ENCODE measurements at places on chromosomes 7 and 10. TPM values are rescaled to one million over a fixed set of nuclear protein-coding genes. Genes with fewer than 3 reads are reported as not detected.

The ADAMTS14 gene
- not detected for total RNA-seq

GRCh38 chr7:152553671-152554317, 118.0 kb upstream of the KMT2C start:
- DNase-seq, result no peak

The ADRA2A gene
- total RNA-seq, result not detected

DNA sequence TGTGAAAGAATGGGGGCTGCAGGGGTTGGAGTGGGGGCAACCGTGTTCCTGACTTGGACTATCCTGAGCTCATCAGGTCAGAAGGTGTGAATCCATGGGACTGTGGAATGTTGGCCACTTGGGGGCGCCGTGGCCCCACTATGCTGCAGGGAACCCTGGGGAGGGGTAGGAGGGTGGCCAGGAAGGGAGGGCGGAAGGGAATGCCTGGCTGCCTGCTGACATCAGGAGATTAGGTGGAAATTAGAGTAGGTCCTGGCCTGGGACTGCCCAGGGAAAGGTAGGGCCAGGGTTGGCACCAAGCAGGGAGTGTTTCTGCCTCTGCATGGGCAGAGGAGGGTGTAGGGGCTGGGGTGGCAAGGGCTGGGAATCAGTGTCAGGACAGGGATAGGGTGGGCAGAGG, 65.8 kb upstream of the PRSS58 start:
- peak; percentile 13 for DNase-seq

The EIF3A gene
- 204 TPM for total RNA-seq

- no peak for DNase-seq
Observed at GRCh38 chr10:3265088-3265487, 92.5 kb upstream of the PITRM1 start.

GRCh38 chr10:70197235-70197945, 27.1 kb upstream of the SAR1A start:
- DNase-seq, result no peak

The PRKG1 gene
- 0.81 TPM for total RNA-seq

The DYNC1I1 gene
- total RNA-seq, result not detected

GRCh38 chr7:136890399-136890798, 21.9 kb downstream of the CHRM2 start:
- no peak for DNase-seq

DNA sequence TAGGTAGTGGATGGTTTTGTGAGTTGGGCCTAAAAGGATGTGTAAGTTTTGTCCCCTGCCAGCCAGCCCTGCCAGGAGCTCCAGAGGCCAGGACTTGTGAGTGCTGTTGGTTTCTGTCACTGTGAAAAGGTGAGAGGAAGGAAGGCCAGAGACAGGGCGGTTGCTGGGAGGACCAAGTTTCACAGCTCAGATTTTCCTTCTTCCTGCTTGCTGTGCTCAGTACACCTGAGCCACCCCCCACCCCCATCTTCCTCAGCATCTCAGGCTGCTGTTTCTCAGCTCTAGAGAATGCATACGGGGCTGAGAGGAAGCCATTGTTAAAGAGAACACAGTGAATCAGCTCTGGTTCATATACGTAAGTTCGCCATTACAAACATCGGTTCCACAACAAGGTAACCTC, 139.9 kb downstream of the BUB3 start:
- no peak for DNase-seq

Measured in NCI-H460 (cell line).